ENCODE measurements at places on chromosomes 3 and 15.
A peak's percentile ranks its signal among the peaks of the same experiment; 100 is the strongest.

DNA sequence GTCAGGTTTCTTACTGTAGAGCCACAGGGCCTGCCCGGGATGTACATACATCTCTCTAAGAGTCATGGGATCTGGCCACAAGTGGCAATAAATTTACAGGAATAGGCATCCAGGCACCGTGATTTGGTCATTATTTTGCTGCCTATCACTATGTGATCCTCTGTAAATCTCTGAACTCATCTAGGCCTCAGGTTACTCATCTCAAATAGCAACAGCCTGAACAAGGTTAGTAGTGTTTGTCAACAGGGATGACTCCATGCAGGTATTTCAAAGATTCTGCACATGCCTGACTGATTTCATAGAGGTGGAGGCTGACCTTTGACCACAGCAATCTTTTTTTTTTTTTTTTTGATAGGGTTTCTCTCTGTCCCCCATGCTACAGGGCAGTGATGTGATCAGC lies 88.8 kb upstream of the TBL1XR1 start:
- DNase-seq, result no peak

- no peak for DNase-seq
These were observed 12.1 kb upstream of the SIAH2 start for GRCh38 chr3:150775001-150775599.

DNA sequence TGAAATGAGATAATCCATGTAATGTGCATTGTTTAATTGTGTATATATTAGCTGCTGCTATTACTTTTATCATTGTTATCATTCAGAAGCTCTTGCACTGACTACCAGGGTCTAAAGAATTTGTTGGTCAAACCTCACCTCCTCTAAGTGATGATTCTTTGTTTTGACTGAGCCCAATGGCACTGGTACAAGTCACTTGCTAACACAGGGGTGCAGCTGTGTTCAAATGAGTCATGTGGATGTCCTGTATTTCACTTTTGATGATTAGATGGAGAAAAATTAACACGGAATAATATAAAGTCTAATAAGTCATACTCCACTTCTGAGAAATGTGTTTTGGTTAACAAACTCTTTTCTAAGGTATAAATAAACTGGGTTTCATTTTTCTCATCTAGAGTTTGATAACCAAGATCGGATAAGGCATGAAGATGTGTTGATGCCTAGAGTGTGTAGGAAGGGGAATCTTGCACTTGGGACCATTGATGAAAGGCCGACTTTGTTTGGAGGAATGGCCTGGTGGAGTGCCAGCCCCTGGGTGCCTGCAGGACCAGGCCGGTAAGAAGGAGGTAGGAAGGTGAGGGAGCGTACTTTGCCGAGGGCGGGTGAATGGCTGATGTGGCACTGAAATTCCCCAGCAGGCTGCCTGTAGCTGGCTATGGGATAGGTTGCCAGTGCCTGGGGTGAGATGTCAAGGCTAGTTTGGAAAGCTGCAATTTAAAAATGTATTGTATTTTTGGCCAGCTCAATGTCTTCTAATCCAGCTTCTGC lies 244.7 kb upstream of the ZPLD1 start:
- DNase-seq, result no peak

DNA sequence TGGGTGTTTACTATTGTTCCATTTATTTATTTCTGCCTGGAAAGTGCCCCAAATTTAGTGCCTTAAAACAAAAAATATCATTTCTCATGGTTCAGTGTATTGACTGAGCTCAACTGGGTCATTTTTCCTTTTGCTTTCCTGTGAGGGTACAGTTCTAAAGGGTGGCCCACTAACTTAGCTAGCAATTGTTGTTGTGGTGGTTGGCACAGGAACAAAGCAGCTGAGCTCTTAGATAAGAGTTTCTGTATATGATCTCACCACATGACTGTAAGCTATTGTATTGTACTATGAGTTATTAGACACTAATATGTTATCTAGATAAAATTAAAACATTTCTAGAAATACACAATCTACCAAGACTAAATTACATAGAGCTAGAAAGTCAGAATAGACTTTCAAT lies 1283.7 kb downstream of the OTOL1 start:
- DNase-seq, result no peak

- peak; percentile 73 for DNase-seq
These were observed 107.4 kb downstream of the ADAMTS17 start for GRCh38 chr15:100234158-100235029.

DNA sequence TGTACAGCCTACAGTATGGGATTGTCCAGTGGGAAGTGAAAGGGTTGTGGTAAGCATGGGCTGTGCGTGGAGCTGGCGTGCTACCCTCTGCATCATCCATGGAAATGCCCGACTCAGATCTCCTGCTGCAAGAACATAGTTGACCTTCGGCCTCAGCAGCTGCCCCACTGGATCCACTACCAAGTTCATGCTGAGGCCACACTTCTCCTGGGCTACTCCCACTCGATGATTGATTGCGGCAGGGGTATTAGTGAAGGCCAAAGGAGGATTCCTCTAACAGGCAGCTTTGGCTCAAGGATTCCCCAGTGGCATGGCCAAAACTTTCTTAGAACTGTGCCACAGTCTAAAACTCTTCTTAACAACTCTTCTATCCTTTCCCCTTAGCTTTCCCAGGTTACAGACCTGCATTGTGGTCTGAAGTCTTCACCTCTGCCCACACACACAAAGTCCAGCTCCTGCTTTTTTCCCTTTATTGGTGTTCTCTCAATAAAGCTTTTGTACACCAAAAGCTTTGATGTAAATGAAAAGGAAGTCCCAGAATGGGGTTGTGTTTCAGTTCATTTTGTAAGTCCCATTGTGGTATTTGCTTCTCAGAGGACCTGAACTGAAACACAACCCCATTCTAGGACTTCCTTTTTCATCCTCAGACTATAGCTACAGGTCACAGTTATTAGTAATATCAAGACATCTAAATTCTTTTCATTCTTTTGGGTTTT lies 4.9 kb upstream of the TBC1D5 start:
- DNase-seq, result no peak

DNA sequence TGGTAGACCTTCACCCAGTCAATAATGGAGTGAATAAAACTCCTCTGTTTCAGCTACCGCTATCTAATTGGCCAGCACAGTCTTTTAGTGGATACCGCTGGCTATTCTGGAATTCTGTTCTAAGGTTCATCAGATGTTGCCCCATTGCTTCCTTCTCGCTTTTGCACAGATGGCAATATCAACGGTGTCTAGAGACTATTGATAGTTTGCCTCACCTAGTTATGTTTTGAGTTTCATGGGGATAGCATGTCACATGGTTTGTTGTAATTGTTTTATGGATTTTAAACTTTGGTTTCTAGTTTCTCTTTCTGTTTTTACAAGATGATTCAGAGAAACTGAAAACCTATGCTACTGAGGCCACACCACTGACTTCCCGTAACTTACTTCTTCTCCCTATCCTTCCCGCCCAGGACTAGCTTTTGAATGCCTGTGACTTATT lies 2.0 kb downstream of the XRN1 start:
- DNase-seq, result no peak

GRCh38 chr3:143266927-143267326 lies 147.4 kb downstream of the CHST2 start:
- no peak for DNase-seq

DNA sequence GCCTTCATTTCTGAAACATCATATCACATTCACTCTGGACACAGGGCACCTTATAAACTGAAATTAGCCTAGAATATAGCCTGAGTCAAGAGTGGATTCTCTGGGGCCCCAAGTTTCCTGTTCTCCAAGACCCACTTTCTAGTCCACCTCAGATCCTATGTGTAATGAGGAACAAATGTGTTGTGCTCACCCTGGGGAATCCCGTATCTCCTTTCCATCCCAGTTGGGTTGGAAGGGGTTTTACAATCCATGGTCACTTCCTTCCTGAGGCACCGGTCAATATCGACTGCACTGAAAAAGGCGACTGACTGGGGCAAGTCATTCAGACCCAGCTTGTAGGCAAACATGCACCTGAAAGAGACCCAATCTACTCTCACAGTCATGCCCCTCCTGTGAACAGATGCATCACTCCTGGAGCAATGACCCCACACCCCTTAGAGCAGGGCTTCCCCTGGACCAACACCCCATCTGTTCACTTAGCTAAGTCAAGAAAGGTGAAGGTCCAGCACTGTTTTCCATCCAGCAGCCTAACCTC lies 17.4 kb downstream of the POLG start:
- DNase-seq, result no peak

GRCh38 chr3:97575742-97576141 lies 188.8 kb upstream of the ARL6 start:
- DNase-seq, result no peak

DNA sequence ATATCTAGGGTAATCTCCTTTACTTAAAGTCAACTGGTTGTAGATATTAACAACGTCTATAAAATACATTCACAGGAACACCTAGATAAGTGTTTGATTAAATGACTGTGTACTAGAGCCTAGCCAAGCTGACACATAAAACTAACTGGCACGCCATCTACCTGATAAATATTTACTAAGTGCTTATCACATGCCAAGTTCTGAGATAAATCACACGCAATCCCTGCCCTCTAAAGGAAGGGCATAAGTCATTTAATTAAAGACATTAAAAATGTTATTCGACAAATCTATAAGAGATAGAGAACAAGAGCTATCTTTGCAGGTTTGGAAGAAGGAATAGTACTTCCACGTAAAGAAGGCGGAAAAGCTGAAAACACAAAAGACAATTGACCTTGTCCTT lies 11.1 kb upstream of the MB21D2 start:
- DNase-seq, result no peak

DNA sequence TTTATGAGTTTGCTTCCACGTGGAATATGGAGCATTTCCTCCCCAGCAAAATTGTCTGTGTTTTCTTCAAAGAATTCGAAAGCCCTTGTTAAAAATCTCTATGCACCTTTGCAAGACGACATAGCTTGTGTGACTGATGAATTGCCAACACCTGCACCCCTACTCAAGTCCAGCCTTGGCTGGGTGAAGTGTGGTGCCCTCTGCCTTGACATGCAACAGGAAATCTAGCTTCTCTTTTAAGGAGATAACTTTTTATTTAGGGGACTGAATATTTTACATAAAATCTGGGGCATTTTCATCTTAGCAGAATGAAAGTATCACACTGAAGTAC lies 647 bp downstream of the HMG20A start:
- no peak for DNase-seq

- no peak for DNase-seq
These were observed 175.9 kb downstream of the VGLL3 start for GRCh38 chr3:86814918-86815655.

- no peak for DNase-seq
These were observed 83.8 kb downstream of the MYLK start for GRCh38 chr3:123800362-123800682.

DNA sequence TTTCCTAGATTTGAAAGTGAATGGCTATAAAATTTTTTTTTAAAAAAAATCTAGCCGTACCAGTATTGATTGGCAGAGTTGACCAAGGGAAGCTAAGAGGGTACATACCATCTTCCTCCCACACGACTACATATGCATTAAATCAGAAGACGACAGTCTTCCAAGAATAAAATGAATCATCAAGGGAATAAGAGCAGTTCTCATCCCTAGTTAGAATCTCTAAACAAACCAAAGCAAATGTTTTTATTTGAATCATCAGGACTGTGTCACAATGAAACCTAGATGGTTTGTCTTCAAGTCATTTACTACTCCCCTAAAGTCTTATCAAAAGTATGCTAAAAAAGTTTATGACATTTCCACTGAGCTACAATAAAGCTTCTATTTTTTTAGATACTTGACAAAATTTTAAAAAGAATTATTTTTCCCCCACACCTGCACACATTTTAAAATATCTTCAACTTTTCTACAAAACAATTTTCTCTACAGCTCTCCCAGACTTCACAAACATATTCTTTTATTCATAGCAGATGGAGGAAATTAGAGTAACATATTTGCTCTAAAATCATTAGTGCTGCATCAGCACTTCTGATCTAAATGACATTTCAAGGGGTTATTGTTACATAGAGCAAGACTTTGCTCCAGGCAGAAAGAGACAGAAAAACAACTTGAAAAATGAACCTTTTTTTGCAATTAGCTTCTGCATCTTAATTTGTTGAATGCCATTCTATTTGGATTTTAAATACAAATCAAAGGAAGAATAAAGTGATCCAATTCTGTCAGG lies 547.1 kb downstream of the FHIT start:
- no peak for DNase-seq

- no peak for DNase-seq
These were observed 1278.0 kb upstream of the GBE1 start for GRCh38 chr3:83039422-83039821.

DNA sequence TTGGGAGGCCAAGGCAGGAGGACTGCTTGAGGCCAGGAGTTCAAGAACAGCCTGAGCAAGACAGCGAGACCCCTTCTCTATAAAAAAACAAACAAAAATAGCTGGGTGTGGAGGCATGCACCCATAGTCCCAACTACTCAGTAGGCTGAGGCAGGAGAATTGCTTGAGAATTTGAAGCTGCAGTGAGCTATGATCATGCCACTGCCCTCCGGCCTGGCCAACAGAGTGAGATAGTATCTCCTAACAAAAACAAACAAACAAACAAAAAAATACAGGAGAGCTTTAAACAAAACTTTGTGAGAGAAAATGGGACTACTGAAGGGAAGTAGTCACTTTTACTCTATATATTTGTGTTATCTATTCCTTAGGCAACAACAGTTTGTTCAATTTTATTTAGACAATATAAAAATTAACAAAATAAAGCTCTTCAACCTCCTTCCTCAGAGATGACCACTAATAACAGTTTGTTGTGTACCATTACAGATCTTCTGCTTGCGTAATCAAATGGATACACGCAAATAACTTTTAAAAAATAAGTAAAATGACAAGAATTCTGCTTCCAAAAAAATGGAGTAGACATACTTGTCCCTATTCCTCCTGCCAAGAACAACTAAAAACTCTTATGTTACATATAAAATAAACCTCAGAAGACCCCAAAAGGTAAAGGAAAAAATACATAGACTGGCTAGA lies 17.4 kb downstream of the PHC3 start:
- no peak for DNase-seq

GRCh38 chr15:74257623-74258022 lies 21.5 kb downstream of the CCDC33 start:
- DNase-seq, result no peak

DNA sequence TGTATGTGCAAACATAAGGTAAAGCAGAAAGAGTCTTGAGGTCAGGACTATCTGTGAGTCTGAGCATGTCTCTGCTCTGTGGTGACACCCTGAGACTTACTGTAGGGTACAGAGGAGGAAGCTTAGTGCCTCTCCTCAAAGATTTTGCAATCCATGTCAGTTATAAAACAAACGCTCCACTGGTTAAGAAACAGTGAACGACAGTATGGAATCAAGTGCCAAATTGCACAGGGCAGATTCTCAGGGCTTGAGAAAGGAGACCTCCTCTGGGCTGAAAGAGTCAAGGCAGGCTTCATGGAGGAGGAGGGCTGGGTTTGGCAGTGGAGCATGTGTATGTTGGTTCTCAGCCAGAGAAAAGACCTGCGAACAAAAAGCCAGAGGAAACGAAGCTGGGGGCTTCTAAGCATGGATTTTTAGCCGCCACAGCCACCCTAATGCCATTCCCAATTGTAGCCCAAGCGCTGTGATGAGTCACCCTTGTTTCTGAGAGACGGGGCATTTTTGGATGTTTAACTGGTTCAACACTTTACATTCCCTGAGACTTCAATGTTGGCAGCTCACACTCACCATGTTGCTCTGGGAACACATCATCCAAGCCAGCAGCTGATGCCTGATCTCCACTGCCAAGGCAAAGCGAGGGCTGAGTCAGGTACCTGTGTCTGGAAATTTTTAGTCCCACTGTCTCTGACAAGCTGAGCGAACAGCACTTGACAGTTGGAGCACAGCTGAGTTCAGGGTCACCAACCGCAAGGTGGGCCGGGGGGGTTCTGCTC lies 3.4 kb upstream of the DGKG start:
- peak; percentile 62 for DNase-seq

- DNase-seq, result no peak
These were observed 109.2 kb downstream of the ASB7 start for GRCh38 chr15:100711516-100712021.

GRCh38 chr3:111326144-111326995 lies 215.6 kb upstream of the CD96 start:
- DNase-seq, result no peak
